Subcutaneous preadipocyte (primary cell): ENCODE measurements at places on chromosomes 3 and 15. TPM values are rescaled to one million over a fixed set of nuclear protein-coding genes. Genes with fewer than 3 reads are reported as not detected.

Gene CLDN16
- not detected in 2 replicates for total RNA-seq

Gene POLG
- 57.0 and 90.1 TPM in 2 replicates for total RNA-seq

Gene LMCD1
- 3.3 and 19.1 TPM in 2 replicates for total RNA-seq

Gene SIDT1
- under 0.01 TPM in 1 of 2 replicates, not detected in the other for total RNA-seq

Gene LMAN1L
- not detected in 2 replicates for total RNA-seq

Gene THSD4
- total RNA-seq = 5.9 and 38.5 TPM in 2 replicates

Gene C2CD4A
- total RNA-seq = not detected in 2 replicates

Gene SLC6A1
- total RNA-seq = not detected in 2 replicates

Gene HTR3E
- not detected in 2 replicates for total RNA-seq

Gene CCR2
- not detected in 2 replicates for total RNA-seq
